Stimulated activated CD4-positive, alpha-beta T cell treated with anti-CD3 and anti-CD28 coated beads, Interleukin-15, amount 100 ng/mL, for 48 hours (primary cell): ENCODE measurements at places on chromosomes 2 and 18.

- no peak for DNase-seq
Measured at GRCh38 chr2:85445316-85446295, 27.1 kb downstream of the SH2D6 start.

- DNase-seq = no peak
Measured at GRCh38 chr2:187989925-187990623, 301.6 kb upstream of the GULP1 start.

DNA sequence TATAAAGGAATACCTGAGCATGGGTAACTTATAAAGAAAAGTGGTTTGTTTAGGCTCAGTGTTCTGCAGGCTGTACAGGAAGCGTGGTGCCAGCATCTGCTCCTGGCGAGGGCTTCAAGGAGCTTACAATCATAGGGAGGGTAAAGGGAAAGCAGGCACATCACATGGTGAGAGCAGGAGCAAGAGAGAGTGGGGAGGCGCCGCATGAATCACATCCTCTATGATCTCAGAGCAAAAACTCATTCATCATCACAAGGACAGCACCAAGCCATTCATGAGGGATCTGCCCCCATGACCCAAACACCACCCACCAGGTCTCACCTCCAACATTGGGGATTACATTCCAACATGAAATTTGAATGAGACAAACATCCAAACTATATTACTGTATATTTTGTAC is 32.5 kb downstream of the R3HDM1 start:
- no peak for DNase-seq

GRCh38 chr2:42360493-42360889 is 526 bp downstream of the COX7A2L start:
- no peak for DNase-seq

- DNase-seq = no peak
Measured at GRCh38 chr2:239222312-239222660, 178.5 kb downstream of the HDAC4 start.

DNA sequence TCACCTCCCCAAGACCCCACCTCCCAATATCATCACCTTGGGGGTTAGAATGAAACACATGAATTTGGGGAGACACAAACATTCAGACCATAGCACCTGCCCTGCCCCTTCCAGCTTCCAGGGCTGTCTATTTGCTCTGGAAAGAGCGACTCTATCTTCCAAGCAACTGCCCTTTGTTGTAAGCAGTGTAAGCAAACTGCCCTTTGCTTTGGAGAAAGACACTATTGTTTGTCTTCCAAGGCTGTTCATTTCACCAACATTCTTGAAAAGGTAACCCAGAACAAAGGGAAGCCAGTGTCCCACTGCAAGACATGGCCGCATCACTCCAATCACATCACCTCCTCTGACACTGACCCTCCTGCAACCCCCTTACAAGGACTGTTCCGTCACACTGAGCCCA is 16.9 kb upstream of the SEH1L start:
- DNase-seq = no peak

- DNase-seq = no peak
Measured at GRCh38 chr2:127275356-127275755, 18.6 kb downstream of the ERCC3 start.

- DNase-seq = no peak
Measured at GRCh38 chr18:34158881-34159690, 65.6 kb downstream of the NOL4 start.

GRCh38 chr18:189254-189653 is 30.9 kb downstream of the USP14 start:
- no peak for DNase-seq

DNA sequence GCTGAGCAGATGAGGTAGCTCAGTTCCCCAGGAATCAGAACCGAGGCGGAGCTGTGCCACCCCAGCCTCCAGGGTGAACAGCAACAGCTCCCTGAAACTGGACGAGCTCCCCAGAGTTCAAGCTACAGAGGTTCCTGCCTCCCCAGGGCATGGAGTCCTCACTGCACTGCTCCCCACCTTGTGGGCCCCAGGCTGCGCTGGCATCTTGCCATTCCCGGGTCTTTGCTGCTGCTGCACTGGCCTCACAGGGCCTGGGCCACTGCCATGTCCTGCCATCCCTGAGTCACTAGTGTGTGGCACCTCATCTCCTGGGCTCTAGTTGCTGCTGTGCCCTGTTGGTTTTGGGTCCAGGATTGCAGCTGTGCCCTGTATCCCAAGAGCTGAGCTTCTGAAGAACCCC is 166.9 kb downstream of the SNTG2 start:
- no peak for DNase-seq

GRCh38 chr2:232577841-232578240 is 27.4 kb downstream of the EIF4E2 start:
- DNase-seq = no peak
